ENCODE measurements at places on chromosomes 4 and X. TPM values are rescaled to one million over a fixed set of nuclear protein-coding genes. Genes with fewer than 3 reads are reported as not detected.

ARHGAP24 gene
- total RNA-seq = 20.6 TPM

DNA sequence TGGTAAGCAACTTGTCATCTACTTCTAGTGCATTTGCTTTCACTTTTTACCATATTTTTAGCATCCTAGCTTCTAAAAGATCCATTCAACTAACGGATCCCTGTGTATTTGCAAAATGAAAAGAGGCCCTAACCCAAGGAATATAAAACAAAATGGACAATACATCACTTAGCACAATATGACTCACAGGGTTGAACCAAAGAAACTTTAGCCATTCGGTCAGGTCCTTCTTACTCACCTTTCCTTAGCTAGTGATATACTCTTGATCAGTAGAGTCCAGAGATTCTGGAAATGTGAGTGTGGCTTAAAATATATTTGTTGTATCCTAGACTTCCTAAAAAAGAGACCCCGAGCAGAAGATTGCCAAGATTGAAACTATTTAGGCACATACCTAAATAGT is 19.5 kb downstream of the TMPRSS11E start:
- no peak for DNase-seq

- no peak for DNase-seq
Observed at GRCh38 chr4:107392951-107393350, 327.1 kb downstream of the PAPSS1 start.

DNA sequence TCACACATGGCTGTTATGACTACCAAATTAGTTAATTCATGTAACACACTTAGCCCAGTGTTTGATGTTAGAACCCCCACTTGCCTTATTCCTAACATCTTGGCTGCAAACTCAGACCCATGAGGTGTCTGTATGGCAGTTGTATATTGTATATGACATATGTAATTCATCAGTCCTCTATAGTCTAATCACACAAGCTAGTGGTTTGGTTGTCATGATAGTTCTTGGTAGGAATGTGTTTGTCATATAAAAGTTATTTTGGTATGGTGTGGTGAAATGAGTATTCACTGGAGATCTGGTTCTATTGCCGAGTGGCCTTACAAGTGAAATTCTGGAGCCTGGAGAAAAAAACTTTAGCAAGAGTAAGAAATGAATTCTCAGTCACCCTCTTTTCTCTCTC is 149.2 kb downstream of the AWAT2 start:
- no peak for DNase-seq

DNA sequence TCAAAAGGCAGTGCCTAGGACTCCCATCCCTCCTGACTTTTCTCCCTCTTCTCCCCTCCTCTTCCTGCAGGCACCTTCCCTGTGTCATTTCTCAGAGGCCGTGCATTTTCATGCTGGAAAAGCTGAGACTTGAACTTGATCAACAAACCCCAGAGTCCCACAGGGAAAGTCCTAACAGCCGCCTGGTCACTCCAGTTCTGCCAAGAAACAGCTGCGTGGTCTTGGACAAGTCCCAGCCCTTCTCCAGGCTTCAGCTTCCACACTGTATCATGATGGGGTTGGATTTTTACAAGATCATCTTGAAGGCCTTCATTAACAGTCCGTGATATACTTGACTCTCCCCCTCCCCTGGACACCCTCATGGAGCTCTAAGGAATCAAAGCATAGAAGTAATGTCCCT is 366.0 kb downstream of the BCOR start:
- no peak for DNase-seq

DNA sequence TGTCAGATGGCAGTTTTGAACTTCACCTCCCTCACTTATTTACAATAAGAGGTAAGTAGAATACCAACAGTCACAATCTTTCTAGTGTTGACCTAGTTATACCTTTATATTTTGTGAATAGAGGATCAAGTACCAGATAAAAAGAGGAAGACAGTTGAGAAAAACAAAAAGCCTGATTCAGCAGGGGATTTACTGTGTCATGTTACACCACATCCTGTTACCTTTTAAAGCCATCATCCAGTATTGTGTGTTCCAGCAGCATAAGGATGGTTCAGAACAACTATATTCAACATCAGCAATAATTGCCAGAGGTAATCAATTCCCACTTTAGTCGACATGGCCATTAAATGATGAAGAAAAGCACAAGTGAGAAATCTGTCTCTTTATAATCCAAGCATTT is 21.3 kb upstream of the CXCL6 start:
- DNase-seq = no peak

GRCh38 chr4:19993242-19993641 is 258.5 kb upstream of the SLIT2 start:
- DNase-seq = no peak

- no peak for DNase-seq
Observed at GRCh38 chr4:8703857-8704495, 111.4 kb downstream of the CPZ start.

Data from breast epithelium (tissue), 4 donors.